ENCODE measurements at places on chromosomes 5 and 9.

DNA sequence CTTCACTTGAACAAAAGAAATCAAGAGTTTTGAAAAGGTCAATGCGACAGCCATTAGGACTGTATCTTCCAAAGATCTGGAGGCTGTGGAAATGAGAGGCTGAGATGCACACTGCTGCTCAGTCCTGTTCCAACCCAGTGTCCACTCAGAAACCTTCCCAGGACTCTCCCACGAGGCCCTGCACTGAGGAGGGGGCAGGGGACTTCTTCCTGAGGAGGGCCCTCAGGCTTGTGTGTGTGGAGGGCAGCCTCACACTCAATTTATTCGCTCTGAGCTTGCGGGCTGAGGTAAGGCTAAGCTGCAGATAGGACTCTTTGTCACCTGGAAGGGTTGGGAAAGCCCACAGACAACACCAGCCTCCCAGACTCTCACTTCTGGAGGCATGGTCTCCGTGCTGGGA is 69.6 kb upstream of the ROR2 start:
- DNase-seq, result no peak

- no peak for DNase-seq
These were observed 21.4 kb upstream of the TMEM250 start for GRCh38 chr9:136140046-136140445.

DNA sequence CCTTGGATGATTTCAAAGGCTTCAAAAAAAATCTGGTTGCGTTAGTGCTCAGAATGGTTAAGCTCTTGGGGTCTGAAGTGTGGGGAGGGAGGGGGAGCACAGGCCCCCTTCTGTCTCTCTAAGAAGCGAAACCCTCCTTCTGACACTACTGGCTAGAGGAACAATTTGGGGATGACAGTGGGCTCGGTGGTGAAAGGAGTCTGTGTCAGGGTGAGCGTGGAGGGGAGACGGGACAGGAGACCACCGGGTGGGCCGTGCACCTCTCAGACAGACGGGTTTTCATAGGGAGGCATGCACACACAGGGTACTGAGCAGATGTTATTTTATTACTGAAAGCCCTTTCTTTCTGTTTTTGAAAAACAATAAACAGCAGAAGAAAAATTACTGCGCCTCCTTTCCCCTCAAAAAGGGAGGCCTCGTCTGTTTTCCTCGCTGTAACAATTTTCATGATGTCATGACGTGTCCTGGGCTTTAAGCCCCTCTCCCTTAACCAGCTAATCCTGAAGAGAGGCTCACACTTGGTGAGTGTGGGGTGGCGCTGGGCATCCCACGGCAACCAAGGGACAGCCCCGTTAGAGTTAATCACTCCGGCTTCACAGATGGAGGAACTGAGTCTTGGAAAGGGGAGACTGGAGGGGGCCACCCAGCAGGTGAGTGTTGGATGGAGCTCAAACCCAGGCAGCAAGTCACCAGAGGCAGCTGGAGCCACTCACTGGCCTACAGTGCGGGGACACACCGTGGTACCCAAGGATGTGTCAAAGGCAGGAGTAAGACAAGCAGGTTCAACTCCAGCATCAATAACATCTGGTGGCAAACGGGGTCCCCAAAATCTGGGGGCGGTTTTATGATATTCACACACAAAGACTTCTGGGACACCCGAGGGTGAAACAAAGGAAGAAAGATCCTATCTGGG is 53.4 kb downstream of the PTCH1 start:
- no peak for DNase-seq

DNA sequence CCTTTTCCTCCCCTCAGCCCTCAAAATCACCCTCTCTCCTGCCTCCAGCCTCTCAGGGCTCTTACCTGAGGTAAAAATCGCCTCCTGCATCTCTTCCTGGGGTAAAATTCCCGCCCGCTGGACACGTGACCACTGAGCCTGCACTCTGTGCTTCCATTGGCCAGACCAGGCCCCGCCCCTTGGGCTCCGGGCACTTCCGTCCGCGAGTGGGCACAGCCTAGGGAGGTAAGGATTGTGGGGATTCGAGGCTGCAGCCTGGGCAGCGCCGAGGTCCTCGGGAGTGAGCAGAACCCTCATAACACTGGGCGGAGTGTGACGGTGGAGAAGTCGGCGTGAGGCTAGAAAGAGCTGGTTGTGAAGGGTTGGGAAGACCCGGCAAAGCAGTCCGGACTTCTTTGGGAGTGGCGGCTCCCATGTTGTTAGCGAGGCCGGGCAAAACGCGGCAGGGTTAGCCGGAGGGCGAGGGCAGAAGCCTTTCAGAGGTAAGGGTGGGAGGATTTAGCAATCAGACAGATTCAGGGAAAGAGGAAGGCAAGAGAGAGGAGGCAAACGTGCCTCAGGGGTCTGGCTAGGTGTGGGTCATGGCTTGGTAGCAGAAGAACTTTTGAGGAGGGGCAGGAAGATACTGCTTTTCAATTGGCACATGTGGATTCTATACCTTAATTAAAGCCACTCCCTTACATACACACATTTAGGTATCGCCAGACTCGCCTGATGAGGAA is at the start of gene SHOC1:
TSS of gene SHOC1 (minus strand) at position 103 of the 722 bp plus-strand sequence. CDS start 3,519 bp downstream, outside the sequence.
- no peak for DNase-seq

GRCh38 chr5:31182136-31182535 is 11.3 kb upstream of the CDH6 start:
- no peak for DNase-seq
